ENCODE measurements at places on chromosomes 12 and 14.

GRCh38 chr12:5456030-5456429 is 24.1 kb downstream of the NTF3 start:
- DNase-seq, result peak; percentile 15

DNA sequence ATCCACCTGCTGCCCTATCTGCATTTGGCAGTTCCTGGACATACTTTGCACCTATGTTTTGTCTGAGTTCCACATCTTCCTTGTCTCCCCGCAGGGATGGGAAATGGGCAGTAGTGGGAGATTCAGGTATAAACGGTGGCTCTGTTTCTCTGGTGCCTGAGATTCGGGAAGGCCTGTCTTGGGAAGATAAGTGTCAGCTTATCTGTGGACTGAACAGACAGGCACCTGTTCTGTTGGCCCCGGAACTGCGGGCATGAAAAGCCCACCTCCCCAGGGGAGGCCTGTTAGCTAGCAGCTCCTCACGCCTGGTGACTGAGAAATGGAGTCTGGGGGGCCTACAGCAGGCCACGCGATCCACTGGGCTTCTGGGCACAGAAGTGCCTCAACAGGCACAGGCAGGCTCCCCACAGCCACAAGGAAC is 5.8 kb downstream of the PHB2 start:
- DNase-seq, result no peak

DNA sequence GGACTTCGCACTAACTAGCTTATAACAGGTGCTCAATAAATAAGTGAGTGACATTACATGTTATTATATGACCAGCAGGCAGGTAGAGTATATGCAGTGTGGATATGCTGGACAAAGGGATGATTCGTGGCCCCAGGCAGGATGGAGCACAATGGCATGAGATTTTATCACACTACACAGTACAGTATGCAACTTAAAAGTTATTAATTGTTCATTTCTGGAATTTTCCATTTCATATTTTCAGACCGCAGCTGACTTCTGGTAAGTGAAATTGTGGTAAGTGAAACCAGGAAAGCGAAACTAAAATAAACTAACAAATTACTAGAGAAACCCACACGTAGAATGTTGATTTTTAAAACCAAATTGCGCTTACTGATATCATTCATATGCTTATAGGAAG is 3.3 kb downstream of the PARP11 start:
- DNase-seq, result no peak

GRCh38 chr12:6526766-6527525 is 7.4 kb upstream of the GAPDH start:
- no peak for DNase-seq

DNA sequence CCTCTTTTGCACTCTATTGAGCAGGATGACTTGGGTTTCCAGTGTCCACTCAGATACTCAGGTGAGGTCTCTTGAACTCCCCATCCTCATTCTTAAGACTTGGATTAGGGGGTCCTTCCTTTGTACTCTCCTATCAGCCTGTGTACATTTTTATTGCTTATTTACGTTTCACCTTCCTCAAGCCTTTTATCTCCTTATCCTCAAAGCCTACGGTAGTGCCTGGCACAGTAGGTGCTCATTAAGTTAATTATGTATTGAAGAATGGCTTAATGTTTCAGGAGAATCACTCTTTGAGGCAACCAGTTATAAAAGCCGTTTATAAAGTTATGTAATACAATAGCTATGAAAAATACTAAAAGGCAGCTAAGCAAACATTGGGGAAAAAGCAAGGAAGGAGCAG is 315.7 kb downstream of the NPAS3 start:
- DNase-seq, result peak; percentile 31

DNA sequence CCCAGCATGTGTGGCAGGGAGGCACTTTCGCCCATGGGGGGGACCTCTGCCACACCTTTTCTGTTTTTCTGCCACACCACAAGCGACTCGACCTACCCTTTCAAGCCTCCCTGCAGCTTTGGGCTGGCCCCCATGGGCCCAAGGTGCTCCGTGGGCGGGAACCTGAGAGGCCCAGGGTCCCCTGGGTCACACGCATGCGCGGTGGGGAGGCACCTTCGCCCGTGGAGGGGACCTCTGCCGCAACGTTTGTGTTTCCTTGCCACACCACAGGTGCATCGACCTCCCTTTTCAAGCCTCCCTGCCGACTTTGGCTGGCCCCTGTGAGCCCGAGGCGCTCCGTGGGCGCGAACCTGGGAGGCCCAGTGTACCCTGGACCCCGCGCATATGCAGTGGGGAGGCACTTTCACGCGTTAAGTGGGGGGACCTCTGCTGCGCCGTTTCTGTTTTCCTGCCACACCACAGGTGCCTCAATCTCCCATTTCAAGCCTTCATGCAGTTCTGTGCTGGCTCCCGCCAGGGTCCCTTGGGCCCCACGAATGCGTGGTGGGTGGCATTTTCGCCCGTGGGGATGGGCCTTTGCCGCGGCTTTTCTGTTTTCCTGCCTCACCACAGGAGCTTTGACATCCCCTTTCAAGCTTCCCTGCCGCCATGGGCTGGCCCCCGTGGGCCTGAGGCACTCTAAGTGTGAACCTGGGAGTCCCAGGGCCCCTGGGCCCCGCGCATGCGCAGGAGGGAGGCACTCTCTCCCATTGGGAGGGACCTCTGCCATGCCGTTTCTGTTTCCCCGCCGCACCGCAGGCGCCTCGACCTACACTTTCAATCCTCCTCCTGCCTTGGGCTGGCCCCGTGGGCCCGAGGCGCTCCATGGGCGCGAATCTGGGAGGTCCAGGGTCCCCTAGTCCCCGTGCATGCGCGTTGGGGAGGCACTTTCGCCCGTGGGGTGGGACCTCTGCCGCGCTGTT is 332.2 kb downstream of the ALG10 start:
- DNase-seq, result no peak

DNA sequence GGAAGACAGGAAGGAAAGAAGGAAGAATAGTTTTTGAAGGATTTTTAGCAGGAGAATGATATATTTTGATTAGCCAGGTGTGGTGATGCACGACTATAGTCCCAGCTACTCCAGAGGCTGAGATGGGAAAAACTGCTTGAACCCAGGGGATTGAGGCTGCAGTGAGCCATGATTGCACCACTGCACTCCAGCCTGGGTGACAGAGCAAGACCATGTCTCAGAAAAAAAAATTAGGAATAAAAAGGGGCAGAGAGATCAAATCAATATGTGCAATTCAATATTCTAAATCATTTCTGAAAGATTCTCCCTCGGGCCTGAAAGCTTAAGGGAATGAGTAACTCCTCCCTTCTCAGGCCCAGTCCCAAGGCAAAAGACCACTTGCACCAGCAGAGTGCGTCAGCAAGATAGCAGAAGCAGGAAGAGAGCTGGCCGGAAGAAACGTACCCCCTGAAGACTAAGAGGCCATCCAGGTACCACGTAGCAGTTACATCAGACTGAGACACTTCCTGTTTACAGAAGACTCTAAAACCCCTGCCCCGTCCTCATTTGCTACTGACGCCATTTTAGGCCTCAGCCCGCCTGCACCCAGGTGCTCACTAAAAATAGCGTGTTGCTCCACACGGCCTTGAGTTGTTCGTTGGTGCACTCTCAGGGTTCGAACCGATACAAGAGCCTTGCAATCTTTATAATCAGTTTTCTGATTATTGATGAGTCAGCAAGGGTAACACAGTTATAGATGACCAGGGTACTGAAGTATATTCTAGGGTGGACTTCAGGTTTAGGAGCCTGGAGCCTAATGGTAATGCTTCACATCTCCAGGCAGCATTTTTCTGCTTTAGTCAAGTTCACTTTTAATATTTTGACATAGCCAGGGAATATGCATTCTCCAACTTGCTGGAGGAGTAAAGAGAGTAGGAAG is 57.7 kb upstream of the CSRP2 start:
- DNase-seq, result no peak

DNA sequence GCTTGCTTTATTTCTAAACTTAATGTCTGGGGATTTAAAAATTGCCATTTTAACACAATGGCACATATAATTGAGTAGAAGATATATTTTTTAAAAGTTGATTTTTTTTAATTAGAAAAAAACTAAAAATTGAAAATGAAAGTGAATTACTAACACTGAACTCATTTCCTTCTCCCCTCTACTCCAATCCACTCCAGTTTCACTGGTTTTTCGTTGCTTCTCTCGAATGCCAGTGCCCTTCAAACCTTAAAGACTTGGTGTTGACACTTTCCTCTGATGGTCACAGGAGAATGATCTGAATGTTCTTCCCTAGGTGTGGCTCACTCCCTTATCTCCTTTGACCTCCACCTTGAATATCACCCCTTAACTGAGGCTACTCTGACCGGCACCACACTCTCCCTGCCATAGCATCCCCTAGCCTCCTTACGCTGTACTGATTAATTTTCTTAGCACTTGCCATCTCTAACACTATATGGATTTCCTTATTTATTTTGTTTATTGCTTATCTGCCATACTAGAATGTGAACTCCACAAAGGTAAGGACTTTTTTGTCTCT is 107.1 kb downstream of the LIN7A start:
- DNase-seq, result no peak

DNA sequence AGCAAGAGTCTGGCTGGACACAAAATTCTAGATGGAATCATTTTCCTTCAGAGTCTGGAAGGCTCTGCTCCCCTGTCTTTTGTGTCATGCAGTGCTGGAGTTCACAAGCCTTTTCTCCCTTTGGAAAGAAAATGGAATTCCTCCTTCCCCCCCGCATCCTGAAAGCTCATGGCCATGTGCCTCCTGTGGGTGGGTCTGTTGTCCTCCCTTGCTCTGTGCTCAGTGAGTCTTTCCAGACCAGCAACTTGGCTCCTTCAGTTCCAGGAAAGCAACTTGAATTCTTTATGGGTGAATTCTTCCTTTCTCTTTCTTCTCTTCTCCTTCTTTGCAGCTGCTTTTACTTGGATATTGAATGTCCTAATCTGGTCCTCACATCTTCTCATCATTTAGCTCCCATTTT is 70.2 kb downstream of the TUNAR start:
- no peak for DNase-seq
